Choroid plexus epithelial cell (primary cell): ENCODE measurements at places on chromosomes 4 and X.

DNA sequence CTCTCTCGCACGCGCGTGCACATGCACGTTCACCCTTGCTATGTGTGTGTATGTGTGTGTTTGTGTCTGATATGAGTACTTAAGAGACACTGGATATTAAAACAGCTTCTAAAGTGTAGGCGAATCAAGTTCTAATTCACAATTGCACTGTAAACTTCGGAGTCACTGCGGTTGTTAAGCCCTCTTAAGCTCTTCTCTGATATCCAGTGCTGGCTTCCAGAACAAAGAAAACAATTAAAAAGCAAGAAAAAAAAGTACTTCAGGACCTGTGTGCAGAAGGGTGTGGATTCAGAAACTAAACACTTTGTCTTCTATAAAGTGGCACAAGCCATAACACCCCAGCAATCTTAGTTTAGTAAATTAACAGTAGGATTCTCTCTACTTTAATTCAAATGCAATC, 300.2 kb downstream of the PCDH7 start:
- DNase-seq = no peak

- DNase-seq = no peak
These were observed 19.2 kb upstream of the PHEX start for GRCh38 chrX:22012931-22013330.

GRCh38 chr4:99949034-99949998, 759 bp downstream of the H2AZ1 start:
- DNase-seq = peak; percentile 97

- DNase-seq = no peak
These were observed 25.5 kb upstream of the MYOZ2 start for GRCh38 chr4:119110121-119110520.

DNA sequence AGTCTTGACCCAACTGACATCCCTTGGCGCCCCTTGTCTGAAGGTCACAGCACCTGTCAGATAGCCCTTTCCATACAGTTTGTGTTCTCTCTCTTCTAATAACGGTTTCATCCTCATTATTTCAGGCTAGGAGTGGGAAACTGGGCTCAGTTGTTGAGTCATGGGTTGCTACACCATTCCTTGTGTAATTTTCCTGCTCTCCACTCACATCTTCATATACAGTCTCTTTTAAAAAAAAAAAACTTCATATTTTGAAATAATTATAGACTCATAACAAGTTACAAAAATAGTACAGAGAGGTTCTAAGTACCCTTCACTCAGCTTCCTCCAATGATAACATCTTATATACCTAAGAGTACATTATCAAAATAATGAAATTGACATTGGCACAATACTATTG, 60.2 kb upstream of the GRPR start:
- DNase-seq = no peak

GRCh38 chrX:47973235-47973634, 30.6 kb downstream of the ZNF182 start:
- no peak for DNase-seq

DNA sequence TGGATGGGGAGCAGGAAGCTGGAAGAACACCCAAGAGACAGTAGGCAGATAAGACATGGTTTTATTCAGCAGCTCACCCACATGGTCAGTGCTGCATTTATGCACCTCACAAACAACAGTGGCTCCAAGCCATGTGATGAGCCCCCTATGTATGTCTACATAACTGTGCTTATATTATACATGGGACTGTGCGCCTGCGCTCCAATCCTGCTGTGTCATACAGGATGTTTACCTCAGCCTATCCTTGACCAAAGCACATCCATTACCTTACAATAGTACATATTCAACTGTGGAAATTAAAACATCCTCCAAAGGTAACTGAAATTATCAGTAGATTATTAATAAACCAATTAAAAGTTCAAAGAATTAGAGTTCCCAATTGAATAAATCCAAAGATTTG, 44.1 kb upstream of the SGMS2 start:
- no peak for DNase-seq

DNA sequence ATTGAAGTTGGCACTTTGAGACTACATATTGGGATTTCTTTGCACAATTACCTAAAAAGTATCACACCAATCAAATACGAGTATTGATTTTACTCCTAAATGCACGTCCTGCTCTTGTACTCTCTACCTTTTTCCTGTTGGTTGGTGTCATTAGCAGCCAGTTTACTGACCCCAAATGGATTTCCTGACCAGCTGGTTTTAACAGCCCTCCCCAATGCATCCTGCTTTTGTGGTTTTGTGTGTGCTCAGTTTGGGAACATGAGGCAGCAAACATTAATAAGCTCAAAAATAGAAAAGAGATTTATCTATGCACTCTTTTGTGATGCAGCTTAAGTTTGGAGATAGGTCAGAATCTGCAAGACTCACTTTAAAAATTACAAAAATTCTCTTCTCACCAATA, 230.3 kb downstream of the MAPK10 start:
- DNase-seq = no peak

DNA sequence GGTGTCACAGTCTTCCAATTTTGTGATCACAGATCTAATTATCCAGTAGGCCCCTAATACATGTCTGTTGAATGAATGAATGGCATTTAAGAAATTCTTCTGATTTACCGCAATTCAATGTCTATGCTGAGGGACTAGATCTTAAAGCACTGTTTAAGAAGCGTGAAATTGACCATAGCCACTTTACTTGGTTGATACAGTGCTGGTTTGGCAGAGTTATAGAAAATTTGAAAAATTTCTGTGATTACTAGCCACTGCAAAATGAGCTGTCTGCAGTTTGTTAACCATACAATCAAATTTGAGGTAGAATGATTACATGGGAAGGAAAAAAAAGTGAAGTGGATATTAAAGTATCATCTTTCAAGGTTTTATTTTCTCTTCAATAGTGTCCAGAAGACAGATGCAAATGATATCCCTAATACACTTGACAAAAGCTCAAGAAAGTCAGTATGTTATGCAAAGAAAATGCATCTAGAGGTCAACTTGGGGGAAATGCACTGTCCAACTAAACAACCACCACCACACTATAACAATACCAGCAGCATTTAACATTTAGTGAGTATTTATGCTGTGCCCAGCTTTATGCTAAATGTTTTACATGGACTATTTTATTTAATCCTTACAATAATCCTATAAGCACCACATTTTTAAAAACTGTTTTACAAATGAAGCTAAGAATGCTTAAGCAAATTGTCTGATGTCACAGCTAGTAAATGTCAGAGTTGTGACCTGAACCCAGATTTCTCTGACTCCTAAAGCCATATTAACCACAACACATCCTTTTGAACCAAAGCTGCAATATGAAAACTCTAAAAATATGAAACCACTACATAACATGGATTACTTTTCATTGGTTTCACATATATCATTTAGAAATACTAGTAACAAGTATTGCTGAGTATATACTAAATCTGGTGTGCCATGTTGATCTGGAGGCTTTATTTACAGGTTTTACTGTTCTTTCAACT, 217.9 kb upstream of the MAB21L2 start:
- DNase-seq = peak; percentile 43

DNA sequence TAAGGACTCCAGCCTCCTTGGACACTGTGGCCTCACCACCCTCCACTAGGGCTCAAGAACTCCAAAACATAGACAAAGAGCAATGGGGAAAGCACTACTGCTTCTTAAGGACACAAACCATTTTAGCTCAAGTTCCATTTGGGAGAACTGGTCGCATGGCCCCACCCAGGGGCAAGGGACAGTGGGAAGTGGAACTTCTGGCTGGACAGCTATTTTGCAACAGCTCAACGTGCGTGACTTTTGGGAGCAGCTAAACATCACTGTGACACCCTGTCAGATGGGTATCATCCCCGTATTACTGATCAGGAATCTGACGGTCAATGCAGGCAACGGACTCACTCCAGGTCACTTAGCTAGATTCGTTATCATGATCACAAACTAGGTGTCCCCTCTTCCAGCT, 9.0 kb upstream of the GLOD5 start:
- DNase-seq = no peak

DNA sequence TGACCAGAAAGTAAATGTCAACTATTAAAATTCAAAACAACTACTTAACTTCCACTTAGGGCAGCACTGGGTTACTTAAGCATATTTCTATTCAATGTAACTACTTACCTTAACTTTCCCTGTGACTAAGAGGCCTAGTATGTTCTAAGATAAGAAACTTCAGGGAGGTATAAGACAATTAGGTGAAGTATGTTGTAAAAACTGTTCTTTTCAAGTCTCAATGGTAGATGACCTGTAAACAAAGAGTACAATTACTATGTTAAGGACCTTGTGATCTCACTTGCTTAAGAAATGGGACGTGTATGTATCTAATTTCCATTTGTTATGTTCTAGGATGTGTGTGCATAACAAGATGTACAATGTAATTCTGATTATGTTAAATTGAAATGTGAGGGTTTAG, 960.5 kb downstream of the CCSER1 start:
- DNase-seq = peak; percentile 1

DNA sequence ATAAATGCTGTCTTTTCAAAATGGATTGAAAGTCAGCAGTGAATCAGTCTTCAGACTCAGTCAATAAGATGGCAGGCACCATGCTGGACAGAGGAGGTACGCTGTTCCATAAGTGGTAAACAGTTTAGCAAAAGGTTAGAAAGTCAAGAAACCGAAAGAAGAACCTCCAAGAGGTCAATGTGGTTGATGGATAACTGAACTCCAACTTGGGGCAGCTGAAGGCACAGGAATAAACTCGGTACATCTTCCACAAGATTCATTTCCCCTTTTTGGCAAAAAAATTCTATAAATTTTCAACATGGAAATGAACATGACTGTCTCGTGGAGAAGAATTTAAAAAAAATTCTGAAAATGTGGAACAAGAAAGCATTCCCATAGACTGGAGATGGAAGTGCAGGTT, 18.4 kb upstream of the SEL1L3 start:
- no peak for DNase-seq

DNA sequence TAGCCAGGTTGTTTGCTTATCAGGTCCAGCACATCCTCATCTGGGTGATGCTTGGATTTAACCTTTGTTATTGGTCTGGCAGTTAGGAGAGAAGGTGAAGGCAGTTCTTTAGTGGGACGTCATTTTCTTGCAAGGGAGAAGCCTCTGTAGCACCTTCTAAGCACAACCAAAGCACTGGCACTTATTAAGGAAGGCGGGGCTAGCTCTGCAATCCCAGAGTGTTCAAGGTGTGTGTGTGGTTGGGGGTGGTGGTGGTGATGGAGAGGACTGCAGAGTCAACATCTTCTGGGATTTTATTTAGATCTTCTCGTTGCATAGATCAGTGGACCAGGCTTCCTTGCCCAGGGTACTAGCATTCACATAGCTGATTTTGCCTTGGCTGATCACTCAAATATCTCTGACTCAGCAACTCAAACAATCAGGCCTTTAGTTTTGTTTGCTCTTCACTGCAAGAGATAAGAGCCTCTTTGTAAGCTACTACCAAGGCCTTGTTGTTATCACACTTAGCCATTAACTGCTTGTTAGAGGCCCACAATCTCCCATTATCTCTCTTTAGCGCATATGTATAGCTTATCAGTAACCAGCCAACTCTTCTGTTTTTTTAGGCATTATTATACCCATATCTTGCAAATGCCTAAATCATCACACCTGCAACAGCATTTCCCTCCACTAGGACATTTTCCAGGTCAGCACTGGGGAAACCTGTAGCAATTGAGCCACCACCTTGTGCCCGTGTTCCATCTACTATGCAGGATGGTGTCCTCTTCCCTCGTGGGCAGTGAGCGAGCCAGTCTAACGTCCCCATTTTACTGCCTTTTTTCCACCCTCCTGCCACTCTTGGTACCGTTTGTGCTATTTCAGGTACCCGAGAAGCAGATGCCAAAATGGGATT, 36.5 kb upstream of the LINC00632 start:
- DNase-seq = no peak

DNA sequence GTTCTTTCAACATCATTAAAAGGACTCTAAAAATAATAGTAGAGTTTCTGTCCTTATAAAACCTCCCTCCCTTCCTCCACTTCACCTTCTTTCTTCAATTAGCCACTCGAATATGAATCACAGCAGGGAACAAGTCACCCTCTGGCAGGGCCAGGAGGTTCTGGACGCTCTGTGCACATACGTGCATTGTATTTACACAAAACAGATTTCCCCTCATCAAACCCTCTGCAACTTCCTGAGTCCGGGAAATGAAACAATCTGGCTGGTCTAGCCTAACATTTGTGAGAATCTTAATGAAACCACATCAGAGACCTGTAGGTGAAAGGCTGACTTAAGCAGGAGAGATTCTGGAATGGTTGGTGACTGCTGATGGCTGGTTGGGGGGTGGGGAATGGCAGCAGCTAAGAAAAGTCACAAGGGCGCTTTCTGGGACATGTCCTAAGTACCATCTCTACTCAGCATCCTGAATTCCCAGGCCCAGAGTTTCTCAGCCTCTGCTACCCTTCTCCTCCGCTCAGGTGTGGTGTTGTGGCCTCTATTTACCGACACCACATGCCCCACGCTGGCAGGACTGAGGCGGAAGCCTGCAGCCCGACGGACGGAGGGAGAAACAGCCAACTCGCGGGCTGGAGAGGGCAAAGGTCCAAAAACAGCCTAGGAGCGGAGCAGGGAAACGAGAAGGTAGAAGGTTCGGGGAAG, 1.0 kb downstream of the ZDHHC9 start:
- peak; percentile 39 for DNase-seq

- DNase-seq = no peak
These were observed 109.8 kb downstream of the LUZP4 start for GRCh38 chrX:115399306-115399705.

- DNase-seq = no peak
These were observed 600.6 kb upstream of the PCDH10 start for GRCh38 chr4:132548463-132548862.

GRCh38 chrX:13702111-13702789, 13.3 kb downstream of the RAB9A start:
- no peak for DNase-seq

DNA sequence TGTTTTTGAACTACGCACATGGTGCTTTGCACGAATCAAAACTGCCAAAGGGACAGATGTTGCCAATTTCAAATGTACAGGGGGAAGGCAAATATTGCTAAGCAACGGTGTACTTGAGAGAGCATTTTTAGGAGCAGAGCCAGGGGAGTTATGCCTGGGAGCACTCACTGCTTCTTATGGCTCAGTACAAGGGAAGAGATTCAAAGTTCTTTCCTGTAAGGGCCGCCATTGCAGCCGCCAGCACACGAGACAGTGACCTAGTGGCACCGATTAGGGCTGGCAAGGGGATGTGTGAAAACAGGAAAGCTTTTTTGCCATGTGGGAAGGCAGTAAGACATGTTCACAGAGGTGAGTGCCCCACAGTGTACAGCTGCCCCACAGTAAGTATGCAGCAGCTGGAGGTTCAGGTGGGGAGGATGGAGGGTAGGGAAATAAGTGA, 133.8 kb downstream of the AFF1 start:
- peak; percentile 35 for DNase-seq

- DNase-seq = peak; percentile 35
These were observed 174.3 kb upstream of the ANXA10 start for GRCh38 chr4:167918077-167918476.

- no peak for DNase-seq
These were observed 918 bp downstream of the HAUS3 start for GRCh38 chr4:2241003-2241402.

GRCh38 chr4:7381221-7381889, 53.4 kb downstream of the PSAPL1 start:
- DNase-seq = no peak

DNA sequence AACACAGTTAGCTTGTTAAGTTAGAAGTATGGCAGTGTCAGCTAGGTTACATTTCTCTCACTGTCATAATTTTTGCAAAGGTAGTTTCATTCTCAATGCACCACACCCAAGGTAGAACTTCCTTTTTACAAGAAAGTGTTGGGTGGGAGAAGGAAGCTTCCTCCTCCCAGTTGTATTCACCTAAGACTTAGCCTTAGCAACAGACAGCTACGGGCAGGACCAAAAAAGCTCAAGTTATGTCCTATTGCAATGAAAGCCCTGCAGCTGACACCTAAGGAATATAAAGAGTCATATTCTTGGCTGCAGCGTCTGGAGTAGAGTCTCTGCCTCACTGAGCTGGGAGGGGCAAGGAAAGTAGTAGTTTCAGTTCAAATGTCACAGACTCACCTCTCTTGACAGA, 25.1 kb upstream of the PRDM8 start:
- DNase-seq = no peak
